CD4-positive, alpha-beta T cell treated with Interleukin-21 for 1 hour (primary cell): ENCODE measurements at places on chromosomes 7 and 10.

DNA sequence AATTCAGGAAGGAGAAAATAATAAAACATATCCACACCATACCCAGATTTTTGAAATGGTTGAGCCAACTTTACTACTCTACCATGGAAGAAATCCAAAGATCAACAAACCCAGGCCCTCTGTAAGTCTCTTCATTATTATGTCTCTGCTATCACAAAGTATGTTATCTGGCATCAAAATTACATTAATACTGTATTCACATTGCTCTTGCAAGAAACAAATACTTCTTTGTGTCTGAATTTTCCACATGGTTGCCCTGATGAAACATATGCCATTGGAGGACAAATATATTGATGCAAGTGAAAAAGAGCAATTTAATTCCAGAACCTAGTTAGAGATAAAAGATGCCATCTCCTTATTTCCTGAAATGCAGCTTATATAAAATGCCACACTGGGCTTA is 204.0 kb downstream of the FZD1 start:
- no peak for DNase-seq

- peak; percentile 23 for DNase-seq
These were observed 34.0 kb downstream of the PODXL start for GRCh38 chr7:131522325-131522930.

DNA sequence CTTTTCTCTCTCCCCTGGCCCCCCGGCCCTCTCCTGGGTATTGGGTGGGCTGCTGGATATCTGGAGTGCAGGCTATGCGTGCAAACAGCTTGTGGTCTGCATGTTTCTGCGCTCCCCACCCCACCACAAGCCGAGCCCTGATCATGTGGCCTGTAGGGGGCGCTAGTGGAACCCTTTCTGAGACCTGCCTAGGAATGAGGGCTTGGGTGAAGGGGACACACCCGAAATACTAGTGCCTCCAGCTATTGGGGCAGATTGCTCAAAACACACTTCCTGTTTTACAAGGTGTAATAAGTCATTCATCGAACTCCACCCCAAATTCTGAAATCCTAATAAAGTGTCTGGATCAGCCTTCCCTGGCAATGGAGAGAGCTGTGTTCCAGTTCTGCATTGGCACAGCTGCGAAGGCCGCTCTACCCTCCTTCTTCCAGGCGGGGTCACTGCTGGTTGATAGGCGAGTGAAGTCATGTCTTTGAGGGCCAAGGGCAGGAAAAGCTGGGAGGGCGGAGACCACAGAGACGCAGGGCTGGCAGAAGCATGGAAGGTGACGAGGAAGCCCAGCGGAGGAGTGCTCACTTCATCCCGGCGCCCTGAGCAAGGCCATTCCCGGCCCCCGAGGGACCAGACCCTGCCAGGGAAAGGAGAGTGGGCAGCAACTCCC is 19.8 kb upstream of the PRRT4 start:
- DNase-seq, result peak; percentile 21

DNA sequence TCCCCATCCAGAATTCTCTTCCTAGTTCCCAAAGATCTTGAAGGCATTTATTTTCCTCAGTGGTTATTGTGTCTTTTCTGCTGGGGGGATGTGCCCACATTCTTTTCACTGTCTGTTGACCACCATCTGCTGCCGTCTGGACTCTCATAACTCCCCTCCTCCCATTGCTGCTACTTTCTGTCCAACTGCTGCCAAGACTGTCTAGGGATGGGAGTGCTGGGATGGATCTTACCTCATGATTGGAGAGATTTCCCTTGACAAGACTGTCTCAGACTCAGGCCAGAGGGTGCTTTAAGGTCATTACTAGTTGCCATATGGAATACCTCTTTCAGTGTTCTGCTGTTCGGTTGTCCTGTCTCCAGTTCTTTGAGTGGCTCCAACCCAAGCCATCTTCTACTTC is 141.6 kb downstream of the C1GALT1 start:
- no peak for DNase-seq

DNA sequence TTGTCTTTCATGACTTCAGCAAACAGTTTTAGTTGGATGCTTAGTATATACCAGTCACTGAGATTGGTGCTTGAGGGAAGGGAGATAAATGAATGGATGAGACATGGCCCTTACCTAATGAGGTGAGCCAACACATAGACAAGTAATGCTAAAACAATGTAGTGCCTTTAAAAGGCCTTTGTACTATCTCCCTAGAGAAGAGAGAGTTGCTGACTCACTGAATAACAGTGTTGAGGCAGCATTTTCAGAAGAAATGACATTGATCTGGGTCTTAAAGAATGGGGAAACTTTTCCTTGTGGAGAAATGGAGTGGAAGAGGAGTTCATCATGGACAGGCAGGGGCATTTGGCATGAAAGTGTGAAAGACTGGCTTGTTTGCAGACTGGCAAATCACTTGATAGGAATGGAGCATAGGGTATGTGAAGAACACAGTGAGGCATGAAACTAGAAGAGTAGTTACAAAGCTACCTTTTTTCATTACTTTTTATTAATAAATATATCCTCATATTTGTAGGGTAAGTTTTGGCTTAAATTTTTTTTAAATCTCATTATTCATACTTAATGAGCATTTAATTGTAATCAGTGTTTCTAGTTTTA is 91.2 kb downstream of the KAT6B start:
- no peak for DNase-seq

DNA sequence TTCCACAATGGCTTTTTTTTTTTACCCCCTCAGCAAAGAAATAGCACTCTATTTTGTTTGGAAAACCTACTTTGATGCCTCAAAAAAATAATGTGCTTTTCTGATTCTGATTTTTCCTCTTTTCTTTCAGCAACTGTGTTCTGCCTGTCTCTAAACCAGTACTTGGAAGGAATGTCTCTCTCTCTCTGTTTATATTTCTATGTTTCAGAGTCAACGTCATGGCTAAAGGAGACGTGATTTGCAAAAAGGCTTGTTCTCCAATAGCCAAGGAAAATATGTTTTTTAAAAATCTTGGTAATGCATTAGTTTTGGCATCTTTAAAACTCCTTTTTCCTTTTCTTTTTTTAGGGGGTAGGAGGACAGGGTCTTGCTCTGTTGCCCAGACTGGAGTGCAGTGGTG is 56.0 kb upstream of the SDK1 start:
- no peak for DNase-seq

DNA sequence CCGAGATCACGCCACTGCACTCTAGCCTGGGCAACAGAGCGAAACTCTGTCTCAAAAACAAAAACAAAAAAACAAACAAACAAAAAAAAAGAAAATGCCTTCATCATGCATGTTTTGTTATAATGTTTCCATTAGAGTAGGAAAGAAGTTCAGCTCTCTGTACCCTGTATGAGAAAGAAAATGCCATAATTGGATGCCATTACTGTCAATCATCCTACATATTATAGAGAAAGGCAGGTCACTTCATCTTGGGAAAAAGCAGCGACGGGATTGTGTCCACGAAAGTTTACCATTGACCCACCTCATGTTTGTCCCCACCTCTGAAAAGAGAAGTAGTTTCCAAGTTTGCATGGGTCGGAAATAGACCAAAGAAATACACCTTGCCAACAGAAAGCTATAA is 33.8 kb downstream of the SEC61G start:
- DNase-seq, result no peak

DNA sequence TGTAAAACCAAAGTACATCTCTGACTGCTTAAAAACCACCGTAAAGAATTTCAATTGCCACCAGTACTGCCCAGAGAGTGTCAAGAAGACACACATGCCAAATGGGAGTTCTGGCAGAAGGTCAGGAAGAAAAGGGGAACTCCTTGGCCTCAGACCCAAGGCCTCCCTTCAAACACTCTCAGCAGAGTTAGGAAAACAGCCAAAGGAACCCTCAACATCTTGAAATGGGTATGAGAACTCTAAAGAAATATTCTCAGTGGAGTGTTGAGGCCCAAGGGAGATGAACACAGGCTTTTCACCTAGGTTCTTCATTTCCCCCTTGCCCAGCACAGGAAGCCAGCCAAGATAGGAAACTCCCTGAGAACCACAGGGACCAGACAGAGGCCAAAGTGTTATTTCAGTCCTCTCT is 96.1 kb upstream of the ASAH2 start:
- no peak for DNase-seq

DNA sequence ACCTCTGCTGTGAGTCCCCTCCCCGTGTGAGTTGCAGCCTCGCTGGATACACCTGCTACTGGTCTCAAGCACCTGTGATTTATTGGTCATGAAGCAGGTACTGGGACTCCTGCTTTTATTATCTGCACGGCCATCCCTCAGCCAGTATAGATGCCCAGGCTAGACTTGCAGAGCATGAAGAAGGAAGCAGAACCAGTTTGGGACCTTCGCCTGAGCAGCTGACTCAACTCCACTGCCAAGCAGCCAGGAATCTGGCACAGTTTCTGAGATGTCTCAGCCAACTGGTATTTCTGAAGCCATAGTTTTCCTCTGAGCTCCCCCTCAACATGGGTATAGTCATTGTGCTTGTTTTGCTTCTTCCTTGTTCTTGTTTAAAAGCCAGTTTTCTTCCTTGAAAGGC is 28.0 kb upstream of the SLC39A12 start:
- DNase-seq, result no peak

DNA sequence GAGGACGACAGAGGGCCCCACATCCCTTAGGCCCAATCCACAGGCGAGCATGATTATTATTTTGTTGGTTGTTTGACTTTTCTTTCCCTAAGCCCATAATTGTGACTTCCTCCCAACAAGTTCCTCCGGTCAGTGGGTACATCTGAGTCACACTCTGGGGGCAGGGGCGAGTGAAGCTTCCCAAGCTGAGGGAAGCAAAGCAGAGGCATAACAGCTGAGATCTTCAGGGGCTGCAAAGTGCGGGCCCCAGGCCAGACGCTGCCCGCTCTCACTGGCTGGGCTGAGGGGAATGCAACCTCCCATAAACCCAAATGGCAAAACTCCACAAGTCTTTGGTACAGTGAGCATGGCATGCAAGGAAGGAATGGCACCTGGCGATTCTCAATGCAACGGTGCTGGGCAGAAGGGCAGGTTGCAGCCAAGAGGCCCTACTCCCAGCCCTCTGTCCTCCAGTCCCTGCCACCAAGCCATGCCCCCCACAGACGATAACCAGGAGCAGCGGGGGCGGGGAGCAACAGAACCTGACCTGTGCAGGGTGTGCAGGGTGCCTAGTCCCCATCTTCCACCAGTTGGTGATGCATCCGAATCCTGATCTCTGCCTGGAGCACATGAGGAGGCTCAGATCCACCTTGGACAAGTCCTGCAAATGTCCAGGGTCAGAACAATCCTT is 25.3 kb downstream of the TNS3 start:
- no peak for DNase-seq

GRCh38 chr7:157738066-157738460 is 401.3 kb downstream of the DNAJB6 start:
- DNase-seq, result no peak

DNA sequence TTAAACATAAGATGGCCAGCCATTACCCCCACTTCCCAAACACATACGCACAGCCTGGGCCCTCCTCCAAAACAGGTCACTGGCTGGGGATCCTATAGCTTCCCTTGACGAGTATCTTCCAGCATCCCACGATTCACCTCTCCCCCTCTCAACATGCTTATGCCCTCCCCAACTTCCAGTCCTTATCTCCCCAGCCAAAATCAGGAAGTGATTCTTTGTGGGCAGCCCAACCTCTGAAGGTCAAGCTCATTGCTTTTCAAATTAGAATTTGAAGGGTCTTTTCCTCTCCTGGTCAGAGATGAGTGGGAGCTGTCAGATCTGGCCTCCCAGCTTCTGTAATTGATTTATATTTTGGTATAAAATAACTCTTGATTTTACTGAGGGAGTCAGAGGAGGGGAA is 133.6 kb downstream of the ATXN7L1 start:
- no peak for DNase-seq

DNA sequence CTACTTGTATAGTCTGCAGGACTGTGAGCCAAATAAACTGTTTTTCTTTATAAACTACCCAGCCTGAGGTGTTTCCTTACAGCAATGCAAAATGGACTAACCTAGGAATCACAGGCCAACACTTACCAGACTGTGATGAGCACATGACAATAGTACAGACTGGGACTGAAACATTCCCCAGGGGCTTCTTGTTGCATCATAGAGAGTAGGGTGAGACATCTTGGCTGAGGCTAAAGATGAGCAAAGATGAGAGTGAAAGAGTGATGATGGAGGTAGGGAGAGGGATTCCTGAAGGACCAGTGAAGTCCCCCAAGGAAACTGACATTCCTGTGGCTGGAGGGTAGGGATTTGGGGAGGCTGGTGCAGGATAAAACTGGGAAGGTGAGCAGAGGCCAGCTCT is 194.4 kb downstream of the TPST1 start:
- no peak for DNase-seq

DNA sequence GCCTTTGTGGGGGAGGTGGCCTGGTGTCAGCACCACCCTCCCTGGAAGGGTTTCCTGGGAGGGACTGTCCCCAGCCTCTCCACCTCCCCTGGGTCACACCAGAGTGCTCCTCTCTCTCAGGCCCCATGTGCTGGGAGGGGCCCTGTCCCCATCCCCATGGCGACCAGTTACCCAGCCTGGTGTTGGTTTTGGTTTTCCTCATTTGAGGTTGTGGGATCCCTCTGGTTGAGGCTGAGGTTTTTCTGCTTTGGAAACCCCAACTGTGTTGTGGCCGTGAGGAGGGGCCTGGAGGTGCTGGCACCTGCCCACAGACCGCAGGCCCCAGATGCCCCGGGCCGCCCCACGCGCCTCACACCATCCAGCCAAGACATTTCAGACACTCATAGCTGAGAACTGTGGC is 106.3 kb downstream of the GRK5 start:
- DNase-seq, result peak; percentile 68

- DNase-seq, result no peak
These were observed 32.4 kb upstream of the SVIL start for GRCh38 chr10:29667191-29667590.

- DNase-seq, result no peak
These were observed 30.5 kb upstream of the SRGN start for GRCh38 chr10:69057261-69057950.

- DNase-seq, result no peak
These were observed 75.3 kb upstream of the NKX6-2 start for GRCh38 chr10:132861116-132861691.

GRCh38 chr10:114499630-114500190 is 95.4 kb upstream of the AFAP1L2 start:
- peak; percentile 36 for DNase-seq

DNA sequence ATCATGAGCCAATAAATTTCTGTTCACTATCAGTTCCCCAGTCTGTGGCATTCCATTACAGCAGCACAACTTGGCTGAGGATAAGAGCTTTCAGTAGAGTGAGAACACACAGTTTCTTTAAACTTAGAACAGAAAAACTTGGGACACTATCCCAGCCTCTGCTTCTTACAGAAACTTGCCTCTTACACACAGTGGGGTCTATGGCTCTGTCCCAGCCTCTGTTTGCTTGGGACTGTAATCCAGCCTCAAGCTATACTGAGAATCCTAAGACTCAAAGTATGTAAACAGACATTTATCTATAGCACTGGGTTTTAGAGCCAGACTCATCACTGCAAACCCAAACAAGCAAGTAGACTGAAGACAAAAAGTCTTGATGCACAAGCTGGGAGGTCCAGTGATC is 355.8 kb upstream of the VSTM2A start:
- DNase-seq, result no peak
